ENCODE measurements at places on chromosomes 16 and 17.

DNA sequence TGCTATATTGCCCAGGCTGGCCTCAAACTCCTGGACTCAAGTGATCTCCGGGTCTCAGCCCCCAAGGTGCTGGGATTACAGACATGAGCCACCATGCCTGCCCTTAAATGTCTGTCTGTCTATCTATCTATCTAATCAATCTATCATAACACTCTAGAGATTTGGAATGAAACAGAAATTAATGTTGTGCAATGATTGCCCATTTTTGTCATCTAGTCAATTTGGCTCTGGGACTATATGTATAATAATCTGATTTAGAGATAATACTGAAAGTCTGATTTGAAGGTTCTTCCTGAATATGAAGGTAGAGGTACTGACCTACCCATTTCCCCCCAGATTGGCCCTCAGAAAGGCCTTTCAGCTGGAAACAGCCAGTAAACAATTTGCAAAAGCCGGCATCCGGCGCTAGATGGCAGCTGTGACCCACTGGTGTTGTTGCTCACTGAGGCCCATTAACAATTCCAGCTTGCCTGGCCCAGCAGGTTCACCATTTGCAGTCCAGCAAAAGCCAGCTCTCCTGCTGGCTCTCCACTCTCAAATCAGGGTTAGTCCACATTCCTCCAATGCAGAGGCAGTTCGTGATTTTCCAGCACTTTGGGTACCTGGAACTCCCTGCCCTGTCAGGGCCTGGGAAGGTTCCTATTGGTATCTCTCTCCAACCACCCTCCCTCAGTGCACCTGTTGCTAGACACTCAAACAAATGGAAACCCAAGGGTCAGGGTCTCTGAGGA is 22.9 kb upstream of the C16orf87 start:
- H3K27ac ChIP-seq = no peak overlapping the region
- no peaks in the 10 kb centered on the region for H3K4me1 ChIP-seq

DNA sequence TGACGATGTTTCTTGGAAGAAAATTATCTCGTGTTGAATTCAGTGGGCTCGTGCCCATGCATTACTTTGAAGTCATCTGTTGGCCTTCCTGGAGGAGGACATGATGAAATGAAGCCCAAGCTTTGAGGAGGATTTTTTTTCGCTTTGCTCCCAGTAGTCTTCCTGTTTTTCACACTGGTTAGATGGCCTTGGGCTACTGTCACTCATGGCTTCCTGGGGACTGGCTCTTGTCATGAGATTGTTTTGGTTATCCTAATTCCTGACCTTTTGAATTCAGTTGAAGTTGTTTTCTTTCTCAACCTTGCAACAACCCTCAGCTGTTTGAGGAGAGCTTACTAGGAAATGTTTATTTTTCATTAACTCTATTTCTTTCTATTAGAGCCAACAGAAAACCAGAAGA is 430.7 kb downstream of the HS3ST3B1 start:
- no peaks in the 10 kb centered on the region for H3K4me1 ChIP-seq
- no peak overlapping the region for H3K4me3 ChIP-seq
- no peak overlapping the region for H3K27ac ChIP-seq
- no peak for DNase-seq

GRCh38 chr16:9499941-9500593 is 408.6 kb downstream of the HAPSTR1 start:
- DNase-seq = no peak
- H3K4me3 ChIP-seq = no peak overlapping the region
- H3K27ac ChIP-seq = no peak overlapping the region

DNA sequence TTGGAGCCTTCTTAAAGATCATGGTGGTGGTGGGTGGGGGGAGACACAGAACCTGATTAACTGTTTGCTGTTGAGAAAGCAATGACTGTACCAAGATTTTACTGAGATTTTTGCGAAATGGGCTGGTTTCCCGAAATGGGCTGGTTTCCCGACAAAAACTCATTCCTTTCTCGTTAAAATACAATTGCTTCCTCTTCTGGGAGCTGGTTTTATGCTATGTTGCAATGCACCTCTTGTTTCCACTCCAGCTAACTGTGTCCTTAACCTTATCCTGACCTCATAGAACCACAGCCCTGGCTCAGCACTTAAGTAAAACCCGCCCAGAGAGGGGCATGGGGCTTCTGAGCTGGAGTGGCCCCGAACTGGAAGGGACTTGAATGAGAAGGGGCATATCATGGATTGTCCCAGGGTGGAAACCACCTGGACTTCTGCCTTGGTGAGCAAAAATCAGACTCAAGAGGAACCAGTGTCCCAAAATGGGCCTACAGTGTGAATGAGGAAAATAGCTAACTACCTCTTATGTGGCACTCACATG is 20.9 kb downstream of the FAM20A start:
- H3K36me3 ChIP-seq = no peaks in the 10 kb centered on the region
- no peaks in the 10 kb centered on the region for H3K4me1 ChIP-seq
- H3K27ac ChIP-seq = no peak overlapping the region

GRCh38 chr17:33241390-33241789 is 51.7 kb downstream of the ASIC2 start:
- no peak overlapping the region for H3K4me3 ChIP-seq
- no peaks in the 10 kb centered on the region for H3K36me3 ChIP-seq
- H3K4me1 ChIP-seq = no peaks in the 10 kb centered on the region
- no peak overlapping the region for H3K27ac ChIP-seq
- H3K27me3 ChIP-seq = no peaks in the 10 kb centered on the region

GRCh38 chr16:30493941-30494488 is 21.5 kb downstream of the ITGAL start:
- no peaks in the 10 kb centered on the region for H3K36me3 ChIP-seq
- no peak overlapping the region for H3K27ac ChIP-seq
- H3K4me3 ChIP-seq = no peak overlapping the region
- DNase-seq = no peak

DNA sequence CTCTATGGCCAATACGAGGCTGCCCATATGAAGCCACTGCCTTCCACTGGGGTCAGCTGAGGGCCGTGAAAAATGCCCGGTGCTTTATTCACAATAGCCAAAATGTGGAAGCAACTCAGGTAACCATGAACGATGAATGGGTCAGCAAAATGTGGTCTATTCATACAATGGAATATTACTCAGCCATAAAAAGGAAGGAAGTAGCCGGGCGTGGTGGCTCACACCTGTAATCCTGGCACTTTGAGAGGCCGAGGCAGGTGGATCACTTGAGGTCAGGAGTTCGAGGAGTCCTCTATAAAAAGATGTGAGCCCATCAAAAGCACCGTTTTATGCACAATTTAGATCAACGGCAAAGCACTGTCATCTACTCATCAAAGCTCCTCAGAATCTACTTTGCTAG is 5.2 kb upstream of the TRAP1 start:
- no peaks in the 10 kb centered on the region for H3K27me3 ChIP-seq
- DNase-seq = no peak
- H3K4me3 ChIP-seq = no peak overlapping the region
- no peaks in the 10 kb centered on the region for H3K36me3 ChIP-seq
- no peaks in the 10 kb centered on the region for H3K4me1 ChIP-seq
- no peak overlapping the region for H3K27ac ChIP-seq

- H3K27me3 ChIP-seq = no peaks in the 10 kb centered on the region
- DNase-seq = no peak
- H3K36me3 ChIP-seq = no peaks in the 10 kb centered on the region
- H3K4me1 ChIP-seq = peaks cover 3% of the 10 kb centered on the region
Observed at GRCh38 chr17:29165800-29166506, 14.2 kb downstream of the MYO18A start.

DNA sequence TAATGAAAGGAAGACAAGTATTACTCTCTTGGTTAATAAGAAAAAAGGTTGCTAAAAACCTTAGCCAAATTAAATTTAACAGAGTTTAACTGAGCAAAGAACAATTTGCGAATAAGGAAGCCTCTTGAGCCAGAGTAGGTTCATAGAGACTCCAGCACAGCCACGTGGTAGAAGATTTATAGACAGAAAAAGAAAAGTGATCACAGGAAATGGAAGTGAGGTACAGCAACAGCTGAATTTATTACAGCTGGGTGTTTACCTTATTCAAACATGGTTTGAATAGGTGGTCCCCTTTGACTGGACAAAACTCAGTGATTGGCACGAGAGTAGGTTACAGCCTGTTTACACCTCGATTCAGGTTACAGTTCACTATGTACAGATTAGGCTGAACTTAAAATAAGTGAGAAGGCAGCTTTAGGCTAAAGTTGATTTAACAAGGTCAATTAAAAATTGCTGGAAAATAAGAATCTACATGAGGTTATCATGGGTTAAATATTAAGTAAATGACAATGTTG is 3.3 kb upstream of the CCL15 start:
- H3K4me3 ChIP-seq = no peak overlapping the region
- H3K36me3 ChIP-seq = no peaks in the 10 kb centered on the region
- no peaks in the 10 kb centered on the region for H3K27me3 ChIP-seq
- no peak for DNase-seq
- no peak overlapping the region for H3K27ac ChIP-seq
- no peaks in the 10 kb centered on the region for H3K4me1 ChIP-seq

DNA sequence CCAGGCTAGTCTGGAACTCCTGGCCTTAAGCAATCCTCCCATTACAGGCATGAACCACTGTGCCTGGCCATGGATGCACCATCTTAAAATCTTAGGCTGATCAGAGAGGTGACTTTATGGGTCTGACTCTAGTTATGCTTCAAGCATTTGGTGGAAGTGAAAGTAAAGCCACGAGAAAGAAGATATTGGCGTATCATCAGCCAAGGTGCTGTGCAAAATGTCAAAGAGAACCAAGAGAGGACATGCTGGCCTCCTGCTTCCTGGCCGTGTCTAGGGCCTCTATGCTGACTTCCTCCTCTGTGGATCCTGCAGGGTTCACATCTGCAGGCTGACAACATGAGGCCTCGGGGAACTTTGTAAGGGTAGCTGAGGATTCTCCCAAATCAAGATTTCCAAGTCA is 385.2 kb downstream of the MAF start:
- no peaks in the 10 kb centered on the region for H3K27me3 ChIP-seq
- no peak overlapping the region for H3K27ac ChIP-seq
- no peaks in the 10 kb centered on the region for H3K36me3 ChIP-seq
- DNase-seq = no peak

DNA sequence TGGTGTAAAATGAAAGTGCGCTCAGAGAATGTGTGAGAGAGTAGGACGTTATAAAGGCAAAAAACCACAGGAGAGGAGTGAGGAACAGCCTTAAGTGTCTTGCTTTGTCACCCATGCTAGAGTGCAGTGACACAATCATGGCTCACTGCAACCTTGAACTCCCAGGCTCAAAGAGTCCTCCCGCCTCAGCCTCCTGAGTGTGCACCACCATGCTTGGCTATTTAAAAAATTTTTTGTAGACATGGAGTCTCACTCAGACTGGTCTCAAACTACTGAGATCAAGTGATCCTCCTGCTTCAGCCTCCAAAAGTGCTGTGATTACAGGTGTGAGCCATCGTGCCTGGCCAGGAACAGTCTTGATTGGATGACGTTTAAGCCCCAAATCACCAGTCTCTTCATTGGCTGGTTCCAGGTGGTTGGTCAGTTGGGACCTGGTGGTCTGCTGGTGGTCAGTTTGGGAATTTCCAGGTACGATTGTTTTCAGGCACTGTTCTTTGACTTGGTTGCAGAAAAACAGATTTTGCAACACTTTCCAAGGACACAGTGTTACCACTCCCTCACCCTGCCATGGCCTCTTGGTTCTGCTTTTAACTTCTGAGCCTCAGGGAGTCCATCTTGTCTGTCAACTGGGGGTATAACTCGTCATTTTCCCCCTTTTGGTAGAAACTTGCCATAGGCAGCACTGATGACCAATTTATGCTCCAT is 21.2 kb downstream of the DHODH start:
- no peaks in the 10 kb centered on the region for H3K4me1 ChIP-seq
- H3K27ac ChIP-seq = no peak overlapping the region
- H3K36me3 ChIP-seq = peaks cover 1% of the 10 kb centered on the region
- no peak overlapping the region for H3K4me3 ChIP-seq

DNA sequence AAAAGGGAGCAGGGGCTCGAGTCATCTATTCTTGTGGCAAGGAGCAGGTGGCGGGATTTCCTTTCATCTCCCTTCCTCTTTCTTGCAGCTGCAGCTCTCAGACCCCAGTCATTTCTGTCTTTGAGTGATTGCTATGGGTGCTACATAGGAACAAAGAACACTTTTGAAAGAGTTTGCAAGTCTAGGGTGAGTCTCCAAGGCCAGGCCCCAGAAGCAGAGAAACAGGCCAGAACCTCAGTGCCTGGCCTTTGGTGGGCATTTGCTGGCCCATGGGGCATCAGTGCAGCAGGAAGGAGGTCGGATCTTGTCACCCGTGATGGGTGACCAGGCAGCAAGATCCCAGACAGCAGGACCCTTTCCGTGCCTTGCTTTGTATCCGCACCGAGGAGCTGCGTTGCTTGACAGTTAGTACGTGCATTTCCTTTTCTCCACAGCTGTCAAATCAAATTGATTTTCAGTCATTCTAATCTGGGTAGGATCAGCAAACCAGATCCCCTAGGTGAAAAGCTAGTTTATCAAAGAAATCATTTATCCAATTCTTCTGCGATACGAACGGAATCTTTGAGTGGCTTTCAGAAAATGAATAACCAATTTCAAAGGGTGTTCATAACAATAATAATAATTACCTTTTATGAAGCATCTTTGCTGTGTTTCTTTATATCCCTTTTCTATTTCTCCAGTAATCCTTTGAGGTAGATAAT is 244.6 kb upstream of the MAF start:
- H3K27me3 ChIP-seq = no peaks in the 10 kb centered on the region
- no peaks in the 10 kb centered on the region for H3K36me3 ChIP-seq
- H3K4me3 ChIP-seq = no peak overlapping the region
- no peak overlapping the region for H3K27ac ChIP-seq
- no peaks in the 10 kb centered on the region for H3K4me1 ChIP-seq

- H3K4me1 ChIP-seq = no peaks in the 10 kb centered on the region
- H3K27ac ChIP-seq = no peak overlapping the region
- no peak overlapping the region for H3K4me3 ChIP-seq
- no peaks in the 10 kb centered on the region for H3K36me3 ChIP-seq
- DNase-seq = no peak
Observed at GRCh38 chr17:2095536-2095910, 40.6 kb downstream of the HIC1 start.

- H3K27me3 ChIP-seq = peaks cover 6% of the 10 kb centered on the region
- H3K27ac ChIP-seq = no peak overlapping the region
Observed at GRCh38 chr17:13334374-13334773, 267.4 kb downstream of the HS3ST3A1 start.

- no peak overlapping the region for H3K4me3 ChIP-seq
- H3K4me1 ChIP-seq = no peaks in the 10 kb centered on the region
- no peak overlapping the region for H3K27ac ChIP-seq
- no peaks in the 10 kb centered on the region for H3K36me3 ChIP-seq
- H3K27me3 ChIP-seq = no peaks in the 10 kb centered on the region
- DNase-seq = no peak
Observed at GRCh38 chr16:24853830-24854229, 8.1 kb downstream of the SLC5A11 start.
